ENCODE measurements at places on chromosomes 3 and 15.
A peak's percentile ranks its signal among the peaks of the same experiment; 100 is the strongest.

DNA sequence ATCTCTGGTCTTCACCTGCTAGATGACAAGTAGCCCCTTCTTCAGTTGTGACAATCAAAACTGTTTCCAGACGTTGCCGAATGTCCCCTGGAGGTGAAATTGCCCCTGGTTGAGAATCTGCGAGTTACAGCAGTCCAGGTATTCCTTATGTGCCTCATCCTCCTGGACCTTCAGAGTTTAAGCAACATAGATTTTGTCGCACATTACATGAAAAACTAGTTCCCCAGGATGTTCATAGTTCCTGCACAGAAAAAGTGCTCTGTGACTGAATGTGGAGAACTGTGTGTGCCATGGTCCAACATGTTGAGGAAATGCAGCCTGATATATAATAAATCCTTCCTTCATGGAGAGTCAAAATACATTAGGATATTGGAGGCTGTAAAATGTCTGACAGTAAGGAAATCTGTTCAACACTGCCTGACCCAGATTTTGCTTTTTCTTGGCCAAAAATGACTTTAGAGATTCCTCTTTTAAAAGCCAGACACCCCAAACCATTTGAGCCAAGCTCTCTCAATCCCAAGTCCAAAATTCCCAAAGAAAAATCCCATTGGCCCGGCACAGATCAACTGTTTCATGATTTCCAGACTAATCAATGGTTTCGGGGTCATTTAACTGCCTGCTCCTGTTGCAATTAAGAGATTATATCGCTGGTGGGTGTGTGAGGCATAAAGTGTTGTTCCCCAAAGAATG is 20.4 kb upstream of the SHC4 start:
- no peak for DNase-seq

DNA sequence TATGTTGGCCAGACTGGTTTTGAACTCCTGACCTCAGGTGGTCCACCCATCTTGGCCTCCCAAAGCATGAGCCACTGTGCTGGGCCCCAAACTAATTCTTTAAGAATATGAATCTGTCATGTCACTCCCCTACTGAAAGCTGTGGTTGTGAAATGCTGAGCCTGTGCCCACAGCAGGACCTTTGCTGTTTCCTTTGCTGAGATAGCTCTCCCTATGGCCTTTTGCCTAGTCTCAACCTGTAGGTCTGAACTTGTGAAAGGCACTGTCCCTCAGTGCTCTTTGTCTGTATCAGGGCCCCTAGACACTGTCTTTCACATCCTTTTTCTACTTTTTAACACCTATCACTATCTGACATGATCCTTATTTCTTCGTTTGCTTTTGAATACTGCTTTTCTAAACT is 62.7 kb upstream of the CCR4 start:
- no peak for DNase-seq

GRCh38 chr3:42290966-42291714 is 25.2 kb upstream of the CCK start:
- DNase-seq: no peak

DNA sequence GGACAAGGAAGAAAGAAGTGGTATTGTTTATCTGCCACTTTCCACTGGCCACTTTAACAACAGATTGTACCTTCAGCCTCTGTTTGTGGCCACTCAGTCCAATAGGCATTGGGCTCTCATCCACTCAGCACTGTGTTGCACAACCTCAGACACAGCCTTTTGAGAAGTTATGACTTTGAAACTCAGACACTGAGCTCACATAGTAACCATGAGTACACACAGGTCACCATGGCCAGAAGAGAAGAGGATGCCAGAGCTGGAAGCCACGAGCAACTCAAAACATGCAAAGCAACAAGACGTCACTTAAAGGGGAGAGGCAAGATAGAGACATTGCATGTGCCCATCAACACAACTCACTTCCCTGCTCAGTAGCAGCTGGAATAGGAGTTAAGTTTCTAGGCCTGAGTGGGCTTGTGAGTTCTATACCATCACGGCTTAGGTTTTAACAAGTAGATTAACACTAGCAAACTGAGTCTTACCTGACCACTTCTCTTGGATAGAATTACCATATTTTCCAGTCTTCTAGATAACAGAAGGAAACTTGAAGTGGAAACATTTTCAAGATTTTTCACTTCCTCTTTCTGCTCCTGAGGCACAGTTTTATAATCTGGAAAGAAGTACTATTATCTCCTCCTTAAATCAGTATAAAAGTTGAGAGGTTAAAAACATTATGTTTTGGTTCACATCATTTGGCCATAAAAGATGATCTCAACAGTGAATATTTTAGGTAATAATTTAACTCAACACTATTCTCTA is 103.5 kb downstream of the IMPG2 start:
- no peak for DNase-seq

DNA sequence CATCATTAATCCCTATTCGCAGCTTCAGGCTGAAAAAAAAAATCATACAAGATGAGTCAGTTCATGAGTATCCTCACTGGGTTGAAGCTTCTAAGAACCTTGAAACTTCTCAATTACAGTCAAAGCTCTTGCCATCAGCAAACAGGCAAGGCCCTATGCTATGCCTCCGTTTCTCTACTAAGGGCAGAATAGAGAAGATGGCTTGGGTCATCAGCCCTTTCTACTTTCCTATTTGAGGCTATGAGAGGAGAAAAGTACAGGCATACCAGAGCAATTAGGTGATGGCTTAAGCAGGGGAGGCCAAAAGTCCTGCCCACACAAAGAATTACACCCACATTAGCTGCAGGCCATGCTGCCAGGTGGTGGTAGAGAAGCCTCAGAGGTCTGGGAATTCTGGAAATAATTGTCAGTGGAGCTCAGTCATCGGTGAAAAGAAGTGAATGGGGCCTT is 89.0 kb downstream of the MRPL46 start:
- no peak for DNase-seq

GRCh38 chr3:183533412-183534132 is 21.9 kb downstream of the KLHL6 start:
- DNase-seq: no peak

DNA sequence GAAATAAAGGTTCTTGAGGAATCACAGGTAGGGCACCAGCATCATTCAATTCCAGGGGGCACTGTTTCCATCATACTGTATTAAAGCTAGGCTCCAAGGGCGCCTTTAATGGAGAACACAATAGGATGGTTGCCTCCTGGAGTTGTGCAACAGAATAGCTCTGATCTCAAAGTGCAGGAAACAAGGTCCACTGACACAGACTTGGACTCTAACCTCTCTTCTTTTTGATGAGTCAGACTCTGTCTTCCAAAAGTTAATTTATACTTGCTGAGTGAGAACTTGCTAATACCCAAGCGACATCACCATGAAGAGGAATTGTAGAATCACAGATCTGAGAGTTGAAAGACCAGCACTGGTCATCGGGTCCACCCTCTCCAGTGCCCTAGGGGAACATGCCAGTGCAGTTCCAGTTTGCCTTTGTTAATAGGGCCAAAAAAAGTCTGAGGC is 94.4 kb upstream of the PHLDB2 start:
- no peak for DNase-seq

GRCh38 chr15:64774629-64775493 is 528 bp downstream of the RBPMS2 start:
- peak; percentile 34 for DNase-seq

- no peak for DNase-seq
Measured at GRCh38 chr3:66598168-66598567, 97.3 kb upstream of the LRIG1 start.

GRCh38 chr3:37946531-37946889 is 44.1 kb upstream of the VILL start:
- no peak for DNase-seq

DNA sequence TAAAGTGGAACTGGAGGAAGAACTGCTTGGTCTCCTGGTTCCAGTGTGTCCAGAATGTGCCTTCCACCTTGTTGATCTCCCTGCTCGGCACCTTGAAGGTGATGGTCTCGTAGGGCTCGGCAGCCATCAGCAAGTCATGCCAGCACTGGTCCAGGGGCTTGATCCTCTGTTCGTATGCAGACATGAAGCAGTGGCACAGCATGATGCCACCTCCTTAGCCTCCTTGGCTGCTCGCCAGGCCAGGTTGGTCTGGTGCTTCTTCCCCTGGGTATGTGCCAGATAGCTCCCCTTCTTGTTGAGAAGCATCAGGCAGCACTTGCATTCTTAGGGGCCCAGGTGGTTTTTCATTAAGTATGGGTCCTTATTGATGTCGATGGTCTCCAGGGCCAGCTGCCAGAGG is 17.8 kb upstream of the TXNRD3 start:
- DNase-seq: no peak

DNA sequence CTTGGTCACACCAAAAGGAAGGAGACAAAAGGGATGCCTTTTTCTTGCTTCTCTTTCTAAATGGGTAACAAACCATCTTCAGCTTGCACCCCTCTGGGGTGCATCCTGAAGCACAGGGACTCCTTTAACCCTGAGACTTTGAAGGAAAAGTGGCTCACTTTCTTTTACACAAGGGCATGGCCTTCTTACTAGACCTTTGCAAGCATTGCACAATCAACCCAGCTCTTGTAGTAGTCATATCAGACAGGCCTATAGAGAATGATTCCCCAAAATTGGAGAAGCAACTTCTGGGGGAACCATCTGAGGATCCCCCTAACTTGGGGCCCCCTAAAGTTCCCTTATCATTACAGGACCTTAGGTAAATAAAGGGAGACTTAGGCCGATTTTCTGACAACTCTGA is 56.1 kb upstream of the GK5 start:
- no peak for DNase-seq

- no peak for DNase-seq
Measured at GRCh38 chr3:47356201-47356600, 24.6 kb upstream of the PTPN23 start.

Measured in neural crest cell (in vitro differentiated cells).